ENCODE measurements at places on chromosomes 5 and 9.

- no peak for DNase-seq
Observed at GRCh38 chr5:174520420-174521396, 203.7 kb upstream of the MSX2 start.

GRCh38 chr9:126211441-126212074 lies 115.1 kb upstream of the MVB12B start:
- DNase-seq, result no peak

DNA sequence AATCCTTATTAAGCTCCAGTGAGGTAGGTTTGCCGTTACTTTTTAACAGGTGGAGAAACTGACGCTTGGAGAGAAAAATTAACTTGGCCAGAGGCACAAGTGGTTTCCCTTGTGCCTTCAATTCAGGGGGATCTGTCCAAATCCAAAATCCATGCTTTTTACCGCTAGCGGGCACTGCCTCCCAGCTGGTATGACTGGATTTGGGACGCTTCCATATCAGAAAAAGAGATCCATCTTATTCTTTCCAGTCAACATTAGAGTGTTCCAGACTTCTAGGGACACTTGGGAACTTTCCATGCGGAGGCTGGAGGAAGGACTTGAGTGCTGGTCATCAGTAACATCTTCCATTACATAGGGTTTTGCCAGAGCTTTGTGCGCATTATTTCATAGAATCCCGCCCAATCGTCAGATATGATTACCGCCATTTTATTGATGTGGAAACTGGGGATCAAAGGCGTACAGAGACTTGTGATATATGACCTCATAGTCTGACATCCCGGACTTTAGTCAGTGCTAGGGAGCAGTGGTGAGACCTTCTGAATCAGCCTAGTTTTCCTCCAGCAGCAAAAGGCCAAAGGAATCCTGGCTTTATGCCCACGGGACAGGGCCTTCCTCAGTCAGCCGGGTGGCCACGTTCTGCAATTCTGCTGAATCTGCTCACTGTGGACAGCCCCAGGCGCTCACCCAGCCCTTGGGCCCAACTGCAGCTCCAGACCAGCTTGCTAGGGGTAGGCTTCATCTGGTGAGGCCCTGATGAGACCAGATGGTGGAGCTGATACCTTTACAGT lies 1.1 kb upstream of the GNPDA1 start:
- no peak for DNase-seq

DNA sequence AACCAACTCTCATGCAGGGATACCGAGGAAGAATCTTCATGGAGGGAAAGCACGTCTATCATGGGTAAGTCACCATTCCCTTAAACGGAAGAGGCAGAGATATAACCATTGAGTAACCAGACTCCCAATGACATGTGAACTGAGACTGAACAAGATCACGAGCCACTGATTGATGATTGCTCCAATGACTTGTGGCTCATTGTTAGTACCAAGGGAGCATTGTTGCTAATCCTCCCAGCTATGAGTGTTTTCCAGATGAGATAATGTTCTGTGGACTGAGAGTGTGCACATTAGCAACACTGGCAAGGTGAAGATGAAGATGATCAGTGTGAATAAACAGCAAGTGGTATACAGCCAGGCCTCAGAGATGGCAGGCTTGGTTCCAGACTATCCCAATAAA lies 219.2 kb upstream of the MAP3K1 start:
- no peak for DNase-seq
